NAMALWA (cell line): ENCODE measurements at places on chromosomes 5 and 9.

GRCh38 chr5:112586596-112587062, 151.1 kb upstream of the APC start:
- no peak for DNase-seq

GRCh38 chr9:89532478-89532877, 34.6 kb upstream of the SEMA4D start:
- no peak for DNase-seq

DNA sequence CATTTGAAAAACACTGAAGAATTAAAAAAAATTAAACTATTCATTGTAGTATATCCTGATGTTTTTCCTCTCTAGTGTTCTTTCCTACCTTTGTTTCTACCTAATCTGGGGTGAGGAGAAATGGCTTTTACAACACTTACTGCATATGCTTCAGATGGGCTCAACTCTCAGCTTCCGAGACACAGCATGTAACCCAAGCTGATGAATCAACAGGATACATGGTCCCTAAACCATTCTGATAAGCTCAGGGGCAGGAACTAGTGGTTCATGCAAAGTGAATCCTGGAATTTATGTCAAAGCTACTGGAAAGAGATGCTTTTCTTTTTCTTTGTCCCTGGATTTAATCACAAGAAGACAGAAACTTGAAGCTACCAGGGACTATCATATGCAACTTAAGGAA, 672.5 kb upstream of the RORB start:
- no peak for DNase-seq

GRCh38 chr5:35899800-35900199, 38.6 kb downstream of the CAPSL start:
- peak; percentile 35 for DNase-seq

GRCh38 chr5:134625559-134625958, 7.1 kb downstream of the SAR1B start:
- DNase-seq, result no peak

DNA sequence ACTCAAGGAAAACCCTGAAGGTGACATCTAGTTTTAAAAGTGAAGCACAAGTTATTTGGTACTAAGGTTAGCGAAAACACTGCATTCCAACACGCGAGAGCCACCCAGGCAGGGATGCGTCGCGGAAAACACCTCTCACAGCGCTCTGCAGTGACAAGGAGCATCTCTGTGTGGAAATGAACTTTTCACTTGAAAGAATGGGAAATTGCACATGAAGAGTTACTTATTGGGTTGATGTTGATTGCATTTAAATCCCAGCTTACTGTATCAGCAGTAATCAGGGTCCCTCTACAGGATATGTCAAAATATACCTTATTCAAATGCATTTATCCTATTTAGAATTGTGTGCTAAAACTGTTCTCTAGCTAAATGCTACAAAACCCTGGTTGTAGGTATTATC, 144.4 kb downstream of the BNC2 start:
- DNase-seq, result no peak

GRCh38 chr5:43243270-43243669, 51.2 kb downstream of the NIM1K start:
- no peak for DNase-seq

- DNase-seq, result no peak
Observed at GRCh38 chr9:2338777-2339365, 282.7 kb upstream of the VLDLR start.

GRCh38 chr5:64331597-64332277, 166.1 kb downstream of the RNF180 start:
- DNase-seq, result no peak

GRCh38 chr5:130871346-130872086, 293.5 kb downstream of the HINT1 start:
- DNase-seq, result peak; percentile 67

GRCh38 chr5:59800347-59800893, 93.1 kb downstream of the PDE4D start:
- peak; percentile 3 for DNase-seq

DNA sequence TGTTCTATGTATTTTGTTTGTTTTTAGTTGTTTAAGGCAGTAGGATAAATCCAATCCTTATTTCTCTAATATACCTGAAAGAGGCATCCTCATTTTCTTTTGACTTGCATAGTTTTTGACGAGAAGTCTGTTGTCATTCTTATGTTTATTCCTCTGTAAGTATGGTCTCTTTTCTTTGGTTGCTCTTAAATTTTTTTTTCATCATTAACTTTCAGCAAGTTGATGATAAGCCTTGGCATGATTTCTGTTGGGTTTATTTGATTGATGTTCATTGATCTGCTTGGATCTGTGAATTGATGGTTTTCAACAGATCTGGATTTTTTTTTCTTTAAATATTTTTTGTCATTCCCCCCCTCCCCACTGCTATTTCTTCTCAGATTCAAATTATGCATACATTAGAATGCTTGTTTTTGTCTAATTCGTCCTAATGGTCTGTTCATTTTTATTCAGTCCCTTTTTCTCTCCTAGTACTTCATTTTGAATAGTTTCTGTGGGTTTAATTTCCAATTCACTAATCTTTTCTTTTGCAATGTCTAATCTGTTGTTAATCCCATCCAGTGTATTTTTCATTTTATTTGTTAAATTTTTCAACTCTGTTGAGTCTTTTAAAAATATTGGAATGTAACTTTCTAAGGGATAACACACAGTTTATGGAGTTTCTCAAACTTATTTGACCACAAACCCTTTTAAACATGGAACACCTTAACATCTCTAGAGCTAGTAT, 495.9 kb downstream of the CSNK1G3 start:
- peak; percentile 9 for DNase-seq

GRCh38 chr9:126232461-126232860, 94.2 kb upstream of the MVB12B start:
- no peak for DNase-seq

DNA sequence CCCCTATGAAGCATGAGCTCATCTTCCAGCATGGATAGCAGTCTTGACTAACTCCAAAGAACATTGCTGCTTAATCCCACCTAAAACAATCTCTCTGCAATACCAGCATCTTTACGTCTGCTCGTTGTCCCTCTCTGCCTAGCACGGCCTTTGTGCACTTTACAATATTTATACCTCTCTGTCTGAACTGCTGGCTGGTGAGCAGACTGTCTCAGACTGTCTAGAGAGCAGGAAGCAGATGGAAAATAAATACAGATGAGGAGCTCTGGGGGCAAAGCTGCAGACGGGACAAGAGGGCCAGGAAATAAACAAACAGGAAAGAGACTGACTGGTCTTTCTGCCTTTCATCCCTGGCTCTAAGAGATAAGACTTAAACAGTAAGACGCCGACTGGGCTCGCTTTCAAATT, 224.8 kb downstream of the ENC1 start:
- no peak for DNase-seq

- DNase-seq, result no peak
Observed at GRCh38 chr5:136065588-136065987, 36.8 kb downstream of the TGFBI start.
